ENCODE measurements at places on chromosomes 1 and 21.

DNA sequence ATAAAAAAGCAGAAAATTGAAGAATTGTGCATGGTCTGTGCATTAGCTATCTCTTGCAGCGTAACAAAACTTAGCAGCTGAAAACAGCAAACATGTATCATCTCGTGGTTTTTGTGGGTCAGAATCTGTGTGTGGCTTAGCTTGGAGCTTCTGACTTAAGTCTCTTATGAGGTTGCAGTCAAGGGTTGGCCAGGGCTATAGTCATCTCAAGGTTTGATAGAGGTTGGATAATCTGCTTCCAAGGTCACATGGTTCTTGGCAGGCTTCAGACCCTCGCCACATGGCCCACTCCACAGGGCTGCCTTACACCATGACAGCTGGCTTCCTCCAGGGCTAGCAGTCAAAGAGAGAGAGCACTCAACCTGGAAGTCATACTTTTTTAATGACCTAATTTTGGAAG lies 35.9 kb downstream of the CNST start:
- DNase-seq: no peak

DNA sequence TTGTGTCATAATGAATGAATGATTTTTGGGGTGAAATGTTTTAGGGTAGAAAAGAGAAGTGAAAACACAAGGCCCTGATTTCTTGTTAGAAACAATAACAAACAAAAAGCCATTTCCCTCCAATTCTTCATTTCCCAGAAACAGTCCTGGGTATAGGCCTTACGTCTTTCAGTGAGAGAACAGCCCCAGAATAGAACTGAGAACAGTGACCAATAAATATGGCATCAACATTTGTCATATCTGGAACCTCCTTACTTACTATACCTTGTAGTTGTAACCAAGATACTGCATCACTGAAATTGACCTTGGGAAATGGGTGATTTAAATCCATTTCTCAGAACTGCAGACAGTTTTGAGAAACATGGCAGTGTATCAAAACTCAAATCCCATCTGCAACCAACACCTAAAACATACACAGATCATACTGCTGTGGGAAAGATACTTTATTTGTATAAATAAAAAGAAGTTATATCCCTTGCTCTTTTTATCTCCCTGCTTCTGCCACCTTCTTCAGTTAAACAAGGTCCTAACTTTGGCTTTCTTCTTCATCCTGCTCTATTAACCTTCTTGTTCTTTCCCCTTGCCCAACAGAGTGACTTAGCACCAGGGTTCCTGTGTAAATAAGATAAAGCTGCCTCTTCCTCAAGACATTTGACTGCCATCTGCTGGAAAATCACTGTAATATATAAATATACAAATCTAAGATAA lies 19.5 kb downstream of the XKR8 start:
- DNase-seq: peak; percentile 67

GRCh38 chr1:111481387-111482221 lies 7.8 kb downstream of the C1orf162 start:
- DNase-seq: peak; percentile 55

DNA sequence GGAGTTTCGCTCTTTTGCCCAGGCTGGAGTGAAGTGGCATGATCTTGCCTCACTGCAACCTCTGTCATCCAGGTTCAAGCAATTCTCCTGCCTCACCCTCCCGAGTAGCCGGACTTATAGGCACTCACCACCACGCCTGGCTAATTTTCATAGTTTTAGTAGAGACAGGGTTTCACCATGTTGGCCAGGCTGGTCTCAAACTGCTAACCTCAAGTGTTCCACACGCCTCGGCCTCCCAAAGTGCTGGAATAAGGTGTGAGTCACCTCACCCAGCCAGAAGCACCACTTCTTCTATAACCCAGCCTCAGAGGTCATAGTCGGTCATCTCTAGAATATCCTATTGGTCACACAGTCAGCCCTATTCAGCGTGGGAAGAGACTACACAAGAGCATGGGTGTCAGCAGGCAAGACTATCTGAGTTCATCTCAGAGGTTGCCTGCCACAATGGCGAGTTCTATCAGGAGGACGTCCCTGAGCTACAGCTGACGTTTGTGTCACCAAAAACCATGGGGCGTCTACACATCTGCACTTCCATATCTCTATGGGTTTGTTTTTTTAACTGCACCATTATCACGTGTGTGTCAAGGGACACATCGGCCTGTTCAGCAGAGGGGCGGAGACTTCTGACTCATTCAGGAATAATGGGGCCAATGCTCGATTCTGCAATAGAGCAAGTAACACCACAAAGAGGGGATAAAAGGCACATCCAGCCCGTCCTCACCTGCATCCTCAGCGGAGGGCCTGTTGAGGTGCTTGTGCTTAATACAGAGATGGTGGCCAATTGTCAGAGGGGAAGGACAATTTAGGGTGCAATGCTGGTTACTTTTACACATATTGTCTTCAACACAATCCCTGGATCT lies 256.3 kb upstream of the IRF2BP2 start:
- DNase-seq: peak; percentile 86

- peak; percentile 35 for DNase-seq
Measured at GRCh38 chr1:230067871-230068620, 1.0 kb downstream of the GALNT2 start.

DNA sequence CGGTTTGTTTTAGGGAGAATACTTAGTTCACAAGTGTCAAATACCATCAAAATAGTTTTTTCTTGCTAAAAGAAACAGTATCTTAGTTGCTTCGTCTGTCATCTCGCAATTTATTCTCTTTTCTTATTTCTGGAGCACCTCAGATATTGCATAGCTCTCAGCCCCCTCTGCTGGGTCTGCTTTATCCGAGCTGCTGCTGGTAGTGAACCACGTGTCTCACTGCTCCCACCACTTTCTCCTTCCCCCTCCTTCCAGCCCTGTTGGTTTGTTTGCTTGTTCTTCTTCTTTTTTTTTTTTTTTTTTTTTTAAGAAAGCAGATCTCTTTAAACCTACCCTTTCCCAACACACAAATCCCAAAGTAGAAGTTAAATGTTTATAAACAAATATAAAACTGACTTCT lies 170.8 kb downstream of the EDEM3 start:
- no peak for DNase-seq

GRCh38 chr1:217747156-217747769 lies 116.1 kb downstream of the SPATA17 start:
- peak; percentile 33 for DNase-seq

DNA sequence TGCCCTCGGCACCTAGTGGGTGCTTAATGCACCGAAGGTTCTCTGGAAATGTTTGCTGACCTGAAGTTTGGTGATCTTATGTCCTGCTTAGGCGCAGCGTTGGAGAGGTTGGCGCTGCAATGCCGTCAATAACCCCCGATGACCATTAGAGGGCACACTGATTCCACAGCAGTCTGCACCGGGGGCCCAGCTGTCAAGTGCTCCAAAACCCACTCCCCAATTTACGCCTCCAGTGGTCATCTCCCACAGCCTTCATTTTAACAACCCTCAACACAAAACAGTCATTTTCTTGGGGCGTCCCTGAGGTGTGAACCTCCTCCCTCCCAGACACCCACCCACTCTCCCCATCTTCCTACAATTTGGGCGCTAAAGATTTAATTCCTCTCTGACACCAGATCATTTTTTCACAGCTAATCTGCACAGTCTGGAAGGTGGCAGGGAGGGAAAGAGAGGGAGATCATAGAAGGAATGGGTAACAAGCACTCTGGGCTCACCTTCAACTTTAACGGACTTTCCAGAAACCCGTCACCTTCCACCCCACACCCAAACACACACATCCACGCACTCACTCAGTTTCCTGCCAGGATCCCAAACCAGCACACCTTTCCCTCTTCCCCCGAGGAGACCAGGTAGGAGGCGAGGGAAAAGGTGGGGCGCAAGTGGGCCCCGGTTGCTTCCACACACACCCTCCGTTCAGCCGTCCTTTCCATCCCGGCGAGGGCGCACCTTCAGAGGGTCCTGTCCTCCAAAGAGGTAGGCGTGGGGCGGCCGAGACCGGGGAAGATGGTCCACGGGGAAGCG lies 570 bp upstream of the NPR1 start:
- no peak for DNase-seq

- DNase-seq: no peak
Measured at GRCh38 chr1:115694805-115695204, 53.0 kb downstream of the VANGL1 start.

DNA sequence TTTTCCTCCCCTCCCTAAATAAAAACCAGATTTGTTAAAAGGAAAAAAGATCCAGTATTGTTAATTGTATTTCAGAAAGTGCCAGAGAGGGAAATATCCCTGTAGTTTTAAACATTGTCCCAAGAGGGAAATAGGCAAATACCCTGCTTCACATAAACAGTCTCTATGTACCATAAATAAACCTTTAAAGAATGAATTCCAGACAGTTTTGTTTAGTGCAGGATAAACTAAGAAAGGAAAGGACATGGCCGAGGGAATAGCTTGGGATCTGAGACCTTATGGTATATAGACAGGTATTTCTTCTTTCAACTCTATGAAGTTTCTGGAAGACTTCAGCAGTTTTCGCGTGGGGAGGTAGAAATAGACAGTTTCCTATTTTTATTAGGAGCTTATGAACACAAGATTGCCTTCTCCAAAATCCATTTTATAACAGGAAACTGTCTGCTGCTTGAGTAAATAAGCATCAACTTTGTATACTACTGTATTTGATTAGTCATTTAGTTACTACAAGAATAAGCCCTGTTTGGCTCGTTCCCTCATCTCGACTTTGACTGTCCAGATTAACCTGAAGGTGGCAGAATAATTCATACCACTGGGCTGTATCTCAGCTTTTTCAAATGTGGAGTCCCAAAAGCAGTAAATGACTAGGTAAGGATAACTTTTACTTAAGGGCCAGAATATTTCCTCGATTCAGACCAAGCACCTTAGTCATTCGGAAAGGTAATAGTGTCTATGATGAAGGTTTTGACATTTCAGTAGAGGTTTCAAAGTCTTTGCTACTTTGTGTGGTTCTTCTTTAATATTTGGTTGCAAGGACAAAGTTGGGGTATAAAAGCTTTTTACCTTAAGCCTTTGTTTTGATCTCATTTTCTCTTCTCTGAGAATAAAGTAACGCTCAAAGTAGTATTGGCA lies 177.5 kb downstream of the VPS13D start:
- DNase-seq: peak; percentile 59

DNA sequence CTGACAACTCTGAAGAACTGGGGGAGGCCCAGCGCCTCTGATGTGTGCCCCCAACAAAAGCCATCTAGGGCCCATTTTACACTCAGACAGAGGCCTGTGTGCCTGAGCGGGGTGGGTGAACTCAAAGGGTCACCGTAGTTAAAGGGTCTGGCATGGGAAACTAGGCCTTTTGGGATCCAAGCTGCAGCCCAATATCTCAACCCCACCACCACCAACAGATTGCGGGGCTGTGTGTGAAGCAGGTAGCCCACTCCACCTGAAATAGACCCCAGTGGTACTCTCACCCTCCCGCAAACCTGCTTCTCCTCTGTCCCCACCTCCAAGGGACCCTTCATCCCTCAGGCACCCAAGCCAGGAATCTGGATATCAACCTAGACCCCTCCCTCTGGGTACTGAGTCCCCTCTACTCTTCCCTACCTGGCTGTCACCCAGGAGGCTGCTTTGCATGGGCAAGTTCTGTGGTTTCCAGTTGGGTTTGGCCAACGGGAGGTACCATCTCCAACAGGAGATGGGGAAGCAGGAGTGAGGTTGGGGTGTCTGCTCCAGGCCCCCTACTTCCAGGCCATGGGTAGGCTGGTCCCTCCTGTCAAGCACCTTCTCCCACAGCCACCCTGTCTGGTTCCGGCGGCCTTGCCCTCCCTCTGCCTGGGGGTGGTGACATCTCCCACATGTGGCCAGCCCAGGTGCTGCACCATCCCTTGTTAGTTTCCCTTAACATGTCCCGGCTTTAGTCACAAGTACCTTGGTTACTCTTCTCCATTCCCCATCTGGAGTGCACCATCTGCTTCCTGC lies 35.2 kb upstream of the LRP8 start:
- no peak for DNase-seq

- no peak for DNase-seq
Measured at GRCh38 chr1:170020859-170021258, 53.6 kb downstream of the KIFAP3 start.

GRCh38 chr1:206579747-206580437 lies 32.4 kb downstream of the EIF2D start:
- DNase-seq: peak; percentile 62

DNA sequence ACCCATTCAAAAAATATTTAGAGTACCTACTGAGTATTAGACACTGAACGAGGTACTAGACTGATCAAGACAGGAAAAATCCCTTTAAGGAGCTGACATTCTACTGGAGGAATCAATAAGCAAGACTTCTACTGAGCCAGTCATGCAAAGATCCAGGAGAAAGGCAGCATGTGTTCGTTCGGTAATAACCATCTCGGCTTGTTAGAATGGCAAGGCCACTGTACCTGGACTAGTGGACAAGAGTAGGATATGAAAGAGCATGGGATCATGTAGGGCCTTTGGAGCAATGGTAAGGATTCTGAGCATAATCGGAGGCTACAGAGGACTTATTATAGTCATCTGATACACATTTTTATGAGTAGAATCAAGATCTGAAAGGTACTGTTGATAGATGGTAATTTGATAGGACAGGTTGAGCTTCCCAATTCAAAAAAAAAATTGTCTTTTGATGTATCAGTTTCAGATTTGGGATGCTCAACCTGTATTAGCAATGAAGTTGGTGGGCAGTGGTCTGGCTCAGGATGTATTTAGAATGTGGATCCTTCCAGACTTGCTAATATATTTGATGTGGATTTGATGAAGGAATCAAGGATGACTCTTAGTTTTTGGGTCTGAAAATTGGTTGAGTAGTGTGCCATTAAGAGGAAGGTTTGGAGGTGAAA lies 2.3 kb downstream of the COX20 start:
- DNase-seq: no peak

- DNase-seq: no peak
Measured at GRCh38 chr1:101410048-101410878, 173.4 kb downstream of the S1PR1 start.

- no peak for DNase-seq
Measured at GRCh38 chr21:14206222-14206621, 4.5 kb downstream of the LIPI start.

GRCh38 chr1:110477445-110477957 lies 26.6 kb downstream of the PROK1 start:
- DNase-seq: no peak

DNA sequence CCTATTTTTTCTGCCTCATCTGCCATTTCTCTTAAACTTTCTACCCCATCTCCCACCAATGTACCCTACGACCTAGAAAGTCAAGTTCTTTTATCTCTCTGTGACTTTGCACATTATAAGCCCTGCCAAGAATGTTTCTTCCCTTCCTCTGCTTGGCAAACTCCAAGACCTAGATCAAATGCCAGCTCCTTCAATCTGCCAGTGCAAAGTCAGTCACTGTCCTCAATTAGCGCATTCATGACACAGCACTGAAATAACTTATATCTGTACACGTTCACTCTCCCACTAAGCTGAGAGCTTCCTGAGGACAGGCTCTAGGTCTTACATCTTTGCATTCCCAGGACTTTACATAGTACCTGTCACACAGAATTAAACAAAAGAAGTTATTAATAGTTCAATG lies 21.4 kb upstream of the LSM10 start:
- DNase-seq: no peak

GRCh38 chr1:47658161-47658920 lies 220.5 kb downstream of the FOXD2 start:
- DNase-seq: no peak

GRCh38 chr1:243431591-243431990 lies 175.8 kb downstream of the SDCCAG8 start:
- no peak for DNase-seq
